ENCODE measurements at places on chromosomes 3 and 15.
A peak's percentile ranks its signal among the peaks of the same experiment; 100 is the strongest.

DNA sequence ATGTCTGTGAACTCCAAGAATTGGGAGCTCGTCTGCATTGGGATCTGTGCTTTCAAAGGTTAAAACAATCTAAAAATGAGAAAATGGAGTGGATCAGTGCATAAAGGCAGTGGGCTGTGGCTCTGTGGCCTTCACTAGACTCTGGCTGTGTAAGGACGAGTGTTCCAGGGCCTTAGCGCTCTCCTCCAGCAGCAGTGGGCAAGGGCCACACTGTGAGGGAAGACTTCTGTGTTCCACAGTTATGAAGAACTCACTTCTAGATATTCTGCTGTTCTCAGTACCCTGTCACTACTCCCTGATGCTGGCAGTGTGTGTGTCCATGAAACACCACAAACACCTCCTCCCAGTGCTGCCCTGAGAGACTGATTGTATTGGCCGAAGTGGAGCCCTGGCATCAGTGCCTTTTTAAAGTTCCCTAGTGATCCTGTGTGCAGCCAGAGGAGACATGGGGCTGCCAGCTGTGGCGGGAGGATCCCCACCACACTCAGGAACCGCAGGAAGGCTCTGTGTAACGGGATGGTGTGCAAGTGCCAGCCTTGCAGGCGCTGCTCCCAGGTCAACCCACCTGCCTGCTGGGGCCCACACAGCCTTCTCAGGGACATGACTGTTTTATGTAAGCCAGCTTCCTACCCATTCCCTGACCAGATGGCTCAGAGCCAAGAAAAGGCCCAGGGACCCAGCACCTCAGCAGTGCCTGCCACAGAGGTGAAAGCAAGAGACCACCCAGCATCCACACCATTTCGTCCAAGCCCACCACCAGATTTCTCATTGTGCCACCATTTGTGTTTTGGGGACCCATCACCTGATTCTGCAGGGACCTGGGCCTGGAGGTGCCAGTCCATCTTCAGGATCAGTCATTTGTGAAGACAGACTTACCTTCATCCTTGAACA, 40.4 kb downstream of the ABTB1 start:
- no peak for DNase-seq

DNA sequence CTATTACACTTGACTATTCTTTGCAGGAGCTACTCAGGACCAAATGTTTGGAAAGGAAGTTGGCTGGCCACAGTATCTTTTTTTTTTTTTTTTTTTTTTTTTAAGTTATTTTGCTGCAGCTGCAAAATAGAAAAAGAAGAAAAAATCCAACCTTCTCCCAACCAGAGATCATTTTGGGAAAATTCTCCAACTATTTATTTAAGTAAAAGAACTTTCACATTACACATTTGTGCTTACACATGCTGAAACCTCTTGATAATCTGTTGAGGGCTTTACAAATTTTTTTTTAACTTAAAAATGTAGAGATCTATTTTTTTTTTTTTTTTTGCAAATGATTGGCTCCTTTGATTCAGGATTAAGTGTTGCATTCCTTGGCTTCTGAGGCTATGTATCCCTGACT, 148.0 kb downstream of the POLR2M start:
- no peak for DNase-seq

GRCh38 chr3:189304465-189305351, 132.9 kb downstream of the TPRG1 start:
- peak; percentile 62 for DNase-seq

DNA sequence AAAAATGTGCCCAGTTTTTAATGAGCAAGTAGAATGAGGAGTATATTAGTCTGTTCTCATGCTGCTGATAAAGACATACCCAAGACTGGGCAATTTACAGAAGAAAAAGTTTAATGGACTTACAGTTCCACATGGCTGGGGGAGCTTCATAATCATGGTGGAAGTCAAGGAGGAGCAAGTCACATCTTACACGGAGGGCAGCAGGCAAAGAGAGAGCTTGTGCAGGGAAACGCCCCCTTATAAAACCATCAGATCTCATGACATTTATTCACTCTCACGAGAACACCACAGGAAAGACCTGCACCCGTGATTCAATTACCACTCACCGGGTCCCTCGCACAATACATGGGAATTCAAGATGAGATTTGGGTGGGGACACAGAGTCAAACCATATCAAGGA, 111.7 kb upstream of the CNTN6 start:
- no peak for DNase-seq
